ENCODE measurements at places on chromosomes 1 and 21. TPM values are rescaled to one million over a fixed set of nuclear protein-coding genes. Genes with fewer than 3 reads are reported as not detected.

Gene PTGS2
- not detected for total RNA-seq

DNA sequence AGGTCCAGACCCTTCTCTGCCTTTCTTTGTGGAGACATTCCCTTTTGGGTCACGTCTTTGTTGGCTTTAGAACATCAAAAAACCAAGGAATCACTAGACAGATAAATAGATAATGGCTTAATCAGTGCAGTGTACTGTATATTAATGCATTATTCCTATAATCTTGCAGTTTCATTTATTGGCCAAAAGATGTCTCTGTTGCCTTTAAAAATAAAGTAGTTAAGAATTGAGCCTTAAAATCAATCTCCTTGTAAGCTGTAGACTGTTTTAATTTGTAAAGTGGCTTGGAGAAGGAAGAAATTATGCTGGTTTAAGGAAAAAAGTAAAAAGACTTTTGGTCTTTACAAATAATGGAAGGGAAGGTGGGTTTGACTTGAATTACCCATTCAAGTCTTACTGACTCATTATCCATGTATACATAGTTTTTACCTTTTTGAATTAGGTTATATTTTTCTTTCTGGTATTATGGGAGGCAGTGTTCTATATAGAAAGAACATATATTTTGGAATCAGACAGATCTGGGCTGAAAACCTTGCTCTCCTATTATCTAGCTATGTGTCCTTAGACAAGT, 84.6 kb downstream of the VPS13D start:
- DNase-seq: no peak

GRCh38 chr1:48760857-48761256, 15.8 kb downstream of the BEND5 start:
- no peak for DNase-seq

Gene NTMT2
- not detected for total RNA-seq

DNA sequence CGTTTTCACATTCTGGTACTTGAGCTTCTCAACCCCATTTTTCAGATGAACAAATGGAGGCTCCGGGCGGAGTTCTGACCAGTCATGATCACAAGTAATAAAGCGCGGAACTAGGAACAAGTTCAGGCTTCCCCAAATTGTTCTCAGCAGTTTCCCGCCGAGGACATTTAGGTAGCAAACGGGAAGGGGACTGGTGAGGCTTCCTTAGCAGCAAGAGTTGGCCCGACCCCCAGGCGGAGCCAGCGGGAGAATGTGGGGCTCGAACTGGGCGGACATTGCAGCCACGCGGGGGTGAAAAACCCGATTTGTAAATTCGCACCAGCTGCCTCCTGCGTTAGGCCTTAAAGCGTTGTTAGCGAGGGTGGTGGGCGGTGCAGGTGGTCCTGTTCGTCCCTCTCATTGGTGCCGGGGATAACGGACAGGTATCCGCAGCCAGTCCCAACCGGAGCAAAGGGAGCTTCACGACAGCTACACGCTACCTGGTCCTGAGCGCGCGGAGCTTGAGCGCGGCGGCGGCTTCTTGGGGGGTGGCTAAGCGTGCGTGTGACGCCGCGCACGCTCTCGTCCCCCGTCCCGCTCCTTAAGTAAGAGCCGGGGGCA, 15.3 kb downstream of the SEMA6C start:
- no peak for DNase-seq

DNA sequence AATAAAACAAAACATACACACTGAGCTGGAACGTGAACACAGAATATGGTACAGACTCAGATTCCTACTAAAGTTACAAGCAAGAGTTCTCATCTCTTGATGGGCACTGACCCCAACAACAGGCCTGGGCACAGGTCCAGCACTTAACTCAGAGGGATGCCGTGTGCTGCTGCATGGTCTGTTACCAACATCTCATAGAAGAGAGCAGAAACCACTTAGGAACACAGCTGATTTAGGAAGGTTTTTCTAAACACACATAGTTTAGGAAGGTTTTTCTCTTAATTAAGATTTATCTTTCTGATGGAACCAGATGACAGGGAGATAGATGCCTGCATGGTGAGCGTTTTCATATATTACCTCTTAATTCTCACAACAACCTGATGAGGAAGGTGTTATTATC, 1.5 kb downstream of the GCLM start:
- no peak for DNase-seq

Gene TMCO4
- total RNA-seq: 13.2 TPM

- DNase-seq: no peak
Observed at GRCh38 chr1:1543706-1544099, 3.3 kb upstream of the TMEM240 start.

DNA sequence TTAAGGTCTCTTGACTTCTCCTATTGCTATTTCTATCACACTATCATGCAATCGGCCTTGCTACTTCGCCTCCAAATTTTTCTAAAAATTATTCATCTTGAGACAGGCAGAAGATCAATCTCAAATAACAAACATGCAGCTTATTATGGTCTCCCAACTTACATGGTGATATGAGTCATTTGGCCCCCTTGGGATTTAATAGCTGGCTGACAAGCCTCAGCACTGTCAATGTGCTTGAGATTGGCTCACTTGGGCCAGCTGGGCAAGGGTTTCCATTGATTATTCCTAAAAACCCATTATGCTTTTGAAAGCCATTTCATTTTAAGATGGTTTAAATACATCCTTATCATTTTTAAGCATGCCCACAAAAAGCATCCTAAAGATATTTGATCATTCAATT, 224.5 kb upstream of the NFIA start:
- DNase-seq: no peak

Gene TMEM125
- not detected for total RNA-seq

DNA sequence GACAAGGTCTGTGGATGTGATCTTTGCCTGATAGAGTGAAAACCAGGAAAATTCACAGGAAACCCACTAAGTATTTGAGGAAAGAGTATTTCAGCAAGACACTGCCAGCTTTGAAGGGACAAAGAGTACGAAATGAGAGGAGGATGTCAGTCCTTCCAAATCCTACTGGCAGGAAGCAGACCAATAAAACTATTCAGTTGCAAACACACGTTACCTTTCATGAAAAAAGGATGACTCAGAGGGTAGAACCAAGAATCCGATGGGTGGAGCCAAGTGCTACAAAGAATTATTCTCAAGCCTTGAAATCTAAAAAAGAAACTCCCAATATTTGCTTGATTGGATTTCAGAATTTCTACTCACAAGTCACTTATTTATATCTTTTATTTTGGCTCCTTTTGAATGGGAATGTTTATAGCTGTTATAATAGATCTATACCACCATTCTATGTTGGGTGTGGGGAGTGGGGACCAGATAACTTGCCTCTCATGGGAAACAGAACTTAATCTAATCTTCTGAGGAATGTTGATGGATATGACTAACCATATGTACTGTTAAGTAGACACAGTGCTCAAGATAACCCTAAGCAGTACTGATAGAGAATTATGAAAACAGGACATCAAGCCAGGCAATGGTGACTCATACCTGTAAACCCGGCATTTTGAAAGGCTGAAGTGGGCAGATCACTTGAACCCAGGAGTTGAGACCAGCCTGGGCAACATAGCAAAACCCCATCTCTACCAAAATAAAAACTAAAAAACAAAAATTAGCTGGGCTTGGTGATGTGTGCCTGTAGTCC, 19.3 kb upstream of the HEATR1 start:
- no peak for DNase-seq

Gene MAP1LC3C
- 0.21 TPM for total RNA-seq

DNA sequence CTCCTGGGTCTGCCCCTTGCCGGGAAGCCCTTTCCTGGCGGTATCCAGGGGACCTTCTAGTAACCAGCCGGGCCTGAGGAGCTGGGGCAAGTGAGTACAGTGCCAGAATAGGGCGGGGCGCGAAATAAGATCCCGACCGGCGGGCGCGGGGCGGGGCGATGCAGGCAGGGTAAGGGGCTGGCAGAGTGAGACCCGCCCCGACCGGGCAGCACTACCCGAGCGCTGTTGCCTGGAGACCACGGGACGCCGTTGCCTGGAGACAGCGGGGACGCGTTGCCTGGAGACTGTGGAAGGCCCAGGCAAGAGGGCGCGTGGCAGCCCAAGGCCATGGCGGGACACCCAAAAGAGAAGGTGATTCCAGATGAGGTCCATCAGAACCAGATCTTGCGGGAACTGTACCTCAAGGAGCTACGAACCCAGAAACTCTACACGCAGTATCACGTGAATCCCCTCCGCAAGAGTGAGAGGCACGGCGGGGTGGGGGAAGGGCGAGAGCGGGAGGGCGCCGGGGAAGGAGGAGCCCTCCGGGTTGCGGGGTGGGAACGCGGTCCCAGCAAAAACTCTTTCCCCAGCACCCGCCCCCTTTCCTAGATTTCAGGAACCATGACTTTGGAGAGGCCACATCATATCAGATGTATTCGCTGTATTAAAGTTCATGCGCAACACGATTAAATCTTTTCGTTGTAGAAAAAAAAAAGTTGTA, 24.3 kb downstream of the EBNA1BP2 start:
- no peak for DNase-seq

DNA sequence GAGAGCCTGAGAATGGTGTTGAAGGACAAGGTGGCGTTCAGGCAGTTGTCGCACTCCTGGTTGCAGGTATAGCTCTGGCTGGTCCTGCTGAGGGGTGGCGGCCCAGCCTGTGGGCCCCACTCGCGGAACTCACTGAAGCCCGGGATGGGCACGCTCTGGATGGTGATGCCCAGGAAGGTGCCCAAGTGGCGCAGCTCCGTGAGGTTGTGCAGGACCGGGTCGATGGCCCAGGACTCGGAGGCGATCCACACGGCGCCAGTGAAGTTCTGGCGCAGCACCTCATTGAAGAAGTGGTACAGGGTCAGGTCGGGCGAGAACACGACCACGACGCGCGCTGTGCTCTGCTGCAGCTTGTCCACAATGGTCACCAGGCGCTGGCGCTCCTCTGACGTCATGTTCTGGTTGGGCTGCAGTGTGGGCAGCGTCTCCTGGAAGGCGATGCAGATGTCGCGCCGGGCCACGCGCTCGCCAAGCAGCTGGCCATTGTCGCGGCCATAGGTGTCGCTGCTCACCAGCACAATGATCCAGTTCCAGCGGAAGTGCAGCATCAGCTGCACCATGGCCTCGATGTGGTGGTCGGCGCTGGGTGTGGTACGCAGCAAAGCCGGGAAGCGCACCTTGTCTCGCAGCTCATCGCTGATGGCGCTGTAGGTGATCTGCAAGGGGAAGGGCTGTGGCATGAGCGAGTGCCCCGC, 5.0 kb downstream of the TAS1R2 start:
- no peak for DNase-seq

DNA sequence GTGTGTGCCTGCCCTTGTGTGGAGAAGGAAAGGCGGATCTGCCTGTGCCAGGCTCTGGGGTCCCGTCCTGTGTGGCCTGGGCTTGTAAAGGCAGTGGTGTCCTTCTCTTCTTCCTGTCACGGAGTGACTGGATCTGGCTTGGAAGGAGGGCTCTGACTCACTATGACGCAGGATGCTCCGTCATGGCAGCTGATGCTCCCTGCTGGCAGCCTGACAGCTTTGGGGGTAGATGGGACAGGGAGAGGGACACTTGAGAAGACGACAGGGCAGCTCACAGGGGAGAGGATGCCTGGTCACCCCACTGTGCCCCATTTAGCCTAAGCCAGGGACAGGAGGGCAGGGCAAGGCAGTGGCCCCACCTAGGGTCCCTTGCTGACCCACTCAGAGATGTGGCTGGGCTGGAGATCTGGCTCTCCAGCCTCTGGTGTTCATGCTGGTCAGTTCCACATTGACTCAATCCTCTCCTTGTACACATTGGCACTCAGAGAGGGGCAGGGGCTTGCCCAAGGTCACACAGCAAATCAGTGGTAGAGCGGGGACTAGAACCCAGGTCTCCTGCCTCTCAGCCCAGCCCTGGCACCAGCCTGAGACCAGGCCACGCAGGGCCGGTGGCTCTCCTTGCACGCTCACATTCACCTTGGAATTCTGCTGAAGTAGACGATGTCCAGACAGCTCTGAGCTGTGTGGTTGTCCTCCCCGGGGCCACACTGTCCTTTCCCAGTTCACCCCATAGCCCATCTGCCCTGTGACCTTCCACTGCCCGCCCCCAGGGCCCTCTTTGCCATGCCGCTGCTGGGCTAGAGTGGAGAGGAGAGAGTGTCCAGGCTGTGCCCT, 2.8 kb upstream of the FAM131C start:
- peak; percentile 91 for DNase-seq

DNA sequence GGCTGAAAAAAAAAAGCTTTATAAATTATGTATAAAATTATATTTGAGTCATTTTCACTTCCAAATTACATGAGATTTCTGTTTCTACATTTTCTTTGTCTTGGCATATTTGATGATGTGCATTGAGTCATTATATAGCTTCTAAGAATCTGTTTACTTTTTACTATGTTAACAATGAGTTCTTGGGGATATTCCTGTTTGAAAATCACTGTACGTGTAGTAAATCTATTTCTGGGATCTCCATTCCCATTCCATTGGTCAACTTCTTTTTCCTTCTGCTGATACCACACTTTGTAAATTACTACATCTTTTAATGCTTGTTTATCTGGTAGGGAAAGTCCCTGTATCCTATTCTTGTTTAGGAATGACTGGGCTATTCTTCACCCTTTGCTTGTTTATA, 43.6 kb downstream of the TNFRSF9 start:
- no peak for DNase-seq

Gene DIO1
- 0.28 TPM for total RNA-seq

- DNase-seq: no peak
Observed at GRCh38 chr1:96370757-96371156, 350.8 kb upstream of the PTBP2 start.

Gene CXADR
- total RNA-seq: 24.7 TPM

DNA sequence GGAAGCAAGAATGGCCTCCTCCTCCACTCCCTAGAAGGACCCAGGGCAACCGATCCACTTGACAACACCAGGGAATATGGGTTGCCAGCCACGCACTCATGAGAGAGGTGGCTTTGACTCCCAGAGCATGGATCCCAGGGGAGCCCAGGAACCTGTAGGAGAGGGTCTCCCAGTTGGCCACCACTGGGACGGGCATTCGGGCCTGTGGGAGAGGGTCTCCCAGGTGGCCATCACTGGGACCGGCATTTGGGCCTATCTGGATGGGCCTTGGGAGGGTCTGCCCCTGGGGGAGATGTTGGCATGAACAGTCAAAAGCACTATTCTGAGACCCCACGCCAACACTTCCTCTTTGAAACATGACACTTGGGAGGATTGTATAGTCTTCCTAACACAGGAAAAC, 565 bp downstream of the TFF1 start:
- no peak for DNase-seq

GRCh38 chr1:48692235-48692634, 84.5 kb downstream of the BEND5 start:
- no peak for DNase-seq

GRCh38 chr1:25715888-25716287, 84.1 kb upstream of the SELENON start:
- DNase-seq: no peak

Gene PKLR
- total RNA-seq: 0.13 TPM

Gene USH2A
- total RNA-seq: not detected

DNA sequence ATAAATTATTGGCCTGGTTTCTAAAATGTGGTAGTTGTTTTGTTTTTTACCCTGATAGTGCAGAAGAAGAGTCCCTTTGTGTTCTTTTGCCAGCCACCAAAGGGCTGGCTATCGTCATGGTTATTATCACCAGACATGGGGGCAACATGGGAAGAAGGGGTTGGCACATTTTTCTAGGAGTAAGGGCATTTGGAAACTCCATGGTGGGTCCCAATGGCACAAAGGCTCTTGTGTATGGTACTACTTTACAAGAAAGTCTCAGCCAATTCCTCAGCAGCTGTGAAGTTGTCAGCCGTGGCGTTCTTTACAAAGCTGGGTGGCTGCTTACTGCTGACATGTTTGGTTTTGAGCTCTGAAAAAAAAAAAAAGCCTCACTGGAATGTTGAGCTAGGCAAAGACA, 330.4 kb upstream of the ESRRG start:
- no peak for DNase-seq

Measured in Panc1 (cell line).